MM.1S (cell line): ENCODE measurements at places on chromosomes 3 and 15.

DNA sequence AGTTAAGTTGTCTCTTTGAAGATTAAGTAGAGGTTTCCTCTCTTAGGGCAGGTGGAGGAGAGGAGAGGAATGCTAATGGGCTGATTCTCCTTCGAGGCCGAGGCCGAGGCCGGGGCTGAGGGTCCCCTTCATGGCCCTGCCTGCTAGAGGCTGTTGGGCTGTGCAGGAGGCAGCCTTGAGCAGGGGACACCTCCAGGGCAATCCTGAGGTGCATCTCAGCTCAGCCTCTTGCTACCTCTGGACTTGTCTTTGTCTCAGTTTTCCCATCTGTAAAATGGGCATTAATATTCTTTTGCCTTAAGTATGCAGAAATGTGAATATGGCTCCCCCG lies 97.7 kb upstream of the PRR20G start:
- DNase-seq = no peak

- peak; percentile 88 for DNase-seq
Measured at GRCh38 chr3:141411251-141411771, 43.0 kb downstream of the ZBTB38 start.

DNA sequence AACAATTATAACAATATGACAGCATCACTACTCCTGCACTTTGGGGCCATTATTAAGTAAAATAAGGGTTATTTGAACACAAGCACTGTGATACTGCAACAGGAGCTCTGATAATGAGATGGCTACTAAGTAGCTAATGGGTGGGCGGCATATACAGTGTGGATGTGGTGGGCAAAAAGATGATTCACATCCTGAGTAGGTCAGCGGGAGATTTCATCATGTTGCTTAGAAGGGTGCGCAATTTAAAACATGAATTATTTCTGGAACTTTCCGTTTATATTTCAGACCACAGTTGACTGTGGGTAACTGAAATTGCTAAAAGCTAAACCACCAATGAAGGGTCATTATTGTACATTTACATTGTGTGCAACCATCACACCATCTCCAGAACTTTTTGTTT lies 42.3 kb downstream of the FBXO22 start:
- no peak for DNase-seq

DNA sequence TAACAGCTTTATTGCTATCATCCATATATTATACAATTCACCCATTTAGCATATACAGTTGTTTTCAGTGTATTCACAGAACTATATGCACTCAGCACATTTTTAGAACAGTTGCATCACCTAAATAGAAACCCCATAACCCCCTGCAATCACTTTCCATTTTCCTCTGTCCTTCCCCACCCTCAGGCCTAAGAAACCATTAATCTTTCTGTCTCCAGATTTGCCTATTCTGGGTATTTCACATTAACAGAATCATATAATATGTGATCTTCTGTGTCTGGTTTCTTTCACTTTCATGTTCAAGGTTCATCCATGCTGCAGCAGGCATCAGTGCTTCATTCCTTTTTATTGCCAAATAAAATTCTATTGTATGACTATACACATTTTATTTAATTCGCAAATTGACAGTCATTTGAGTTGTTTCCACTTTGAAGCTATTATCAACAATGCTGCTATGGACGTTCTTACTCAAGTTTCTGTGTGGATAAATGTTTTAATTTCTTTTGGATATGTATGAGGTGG lies 39.8 kb downstream of the ADAMTS17 start:
- peak; percentile 15 for DNase-seq

DNA sequence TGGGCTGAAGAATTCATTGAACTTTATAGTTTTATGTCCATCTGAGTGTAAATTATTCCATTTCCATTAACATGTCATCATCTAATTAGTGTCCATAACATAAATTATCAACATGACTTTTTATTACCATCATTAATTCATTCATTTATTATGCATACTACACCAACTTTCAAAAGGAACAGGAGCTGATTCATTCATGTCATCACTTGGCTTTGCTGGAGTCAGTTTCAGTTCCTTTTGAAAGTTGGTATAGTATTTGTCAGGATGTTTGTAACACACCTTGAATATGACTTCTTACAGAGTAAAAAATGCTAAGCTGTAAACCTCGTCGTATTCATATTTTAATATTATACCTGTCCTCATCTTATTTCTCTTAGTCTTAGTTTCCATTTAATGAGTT lies 298.0 kb upstream of the RBMS3 start:
- no peak for DNase-seq

DNA sequence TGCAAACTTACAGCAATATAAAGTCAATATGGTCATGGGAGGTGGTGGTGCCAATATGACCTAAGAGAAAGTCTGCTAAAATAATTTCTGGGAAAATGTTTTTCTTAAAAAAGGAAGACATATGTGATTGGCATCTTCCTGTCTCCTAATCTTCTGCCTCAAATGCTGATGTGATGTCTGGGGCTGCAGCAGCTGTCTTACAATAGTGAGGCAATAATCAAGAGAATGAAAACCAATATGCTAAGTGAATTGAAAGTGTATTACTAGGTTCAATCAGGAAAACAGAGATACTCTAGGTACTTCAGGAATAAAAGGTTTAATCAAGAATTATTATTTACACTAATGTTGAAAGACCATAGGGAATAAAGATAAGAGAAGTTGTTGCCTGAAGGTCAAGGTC lies 7.2 kb upstream of the STT3B start:
- DNase-seq = no peak

DNA sequence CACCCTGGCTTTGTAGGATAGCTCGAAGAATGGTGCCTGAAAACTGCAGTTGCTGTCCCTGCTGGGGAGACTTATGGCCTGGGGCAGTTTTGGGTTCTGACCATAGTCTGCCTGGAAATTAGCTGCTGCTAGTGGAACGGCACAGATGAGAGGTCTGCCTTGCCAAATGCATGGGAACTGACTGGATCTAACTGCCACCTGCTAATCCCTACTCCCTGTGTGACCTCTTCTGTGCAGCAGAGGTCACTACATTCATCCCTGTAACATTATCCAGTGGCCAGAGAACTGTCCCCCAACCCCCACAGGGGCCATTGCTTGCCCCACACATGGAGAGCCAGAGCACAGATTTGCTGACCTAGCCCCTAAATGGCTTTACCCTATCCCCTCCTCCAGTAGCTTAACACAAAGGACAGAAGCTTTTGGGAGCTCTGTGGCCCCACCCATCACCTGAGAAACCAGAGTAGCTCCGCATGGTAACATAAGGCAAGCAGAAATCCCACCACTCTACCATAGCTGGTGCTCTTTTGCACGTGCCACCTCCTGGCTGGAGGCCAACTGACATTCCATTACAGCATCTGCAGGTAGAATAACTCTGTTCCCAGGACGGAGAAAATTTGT lies 840.0 kb downstream of the EPHA3 start:
- no peak for DNase-seq

GRCh38 chr15:57112178-57112577 lies 193.7 kb downstream of the TCF12 start:
- no peak for DNase-seq

DNA sequence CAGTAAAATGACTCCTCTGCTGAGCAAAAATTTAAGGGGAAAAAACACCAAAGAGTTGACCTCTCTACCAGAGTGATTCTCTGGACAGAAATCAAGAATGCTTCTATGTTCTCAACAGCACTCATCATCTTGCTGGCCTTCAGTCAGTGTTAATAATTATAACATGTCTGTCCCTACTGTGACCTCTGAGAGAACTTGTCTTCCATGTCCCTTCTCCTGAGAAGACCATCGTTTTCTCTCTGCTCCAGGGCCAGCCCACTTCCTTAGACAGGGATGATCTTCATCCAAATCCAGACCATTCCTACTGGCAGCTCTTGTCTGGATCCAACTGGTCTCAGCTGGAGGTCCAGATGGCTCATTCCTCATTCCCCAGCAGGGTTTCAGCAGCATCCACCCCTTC lies 139.0 kb upstream of the NECTIN3 start:
- DNase-seq = no peak
